ENCODE measurements at places on chromosomes 5 and 9.

DNA sequence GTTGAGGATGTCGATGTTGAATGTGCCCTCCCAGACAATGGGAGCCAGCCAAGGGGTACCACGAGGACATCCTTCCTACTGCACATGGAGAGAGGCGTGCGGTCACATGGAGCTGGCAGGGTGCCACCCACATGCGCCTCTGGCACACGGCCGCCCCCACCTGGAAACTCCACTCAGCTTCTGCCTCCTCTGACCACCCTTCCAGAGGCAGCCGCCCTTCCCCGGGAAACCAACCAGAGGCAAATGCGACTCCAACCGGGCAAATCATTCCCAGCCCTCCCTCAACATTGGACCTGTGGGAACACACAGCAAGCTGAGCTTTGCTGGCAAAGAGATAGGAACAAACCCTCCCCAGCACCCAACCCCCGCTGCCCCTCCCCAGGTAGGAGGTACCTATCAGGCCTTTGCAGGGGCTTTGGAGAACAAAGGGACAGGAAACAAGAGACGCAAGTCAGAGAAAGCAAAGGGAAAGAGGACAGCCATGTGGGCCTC, 17.5 kb downstream of the ABO start:
- DNase-seq, result no peak

DNA sequence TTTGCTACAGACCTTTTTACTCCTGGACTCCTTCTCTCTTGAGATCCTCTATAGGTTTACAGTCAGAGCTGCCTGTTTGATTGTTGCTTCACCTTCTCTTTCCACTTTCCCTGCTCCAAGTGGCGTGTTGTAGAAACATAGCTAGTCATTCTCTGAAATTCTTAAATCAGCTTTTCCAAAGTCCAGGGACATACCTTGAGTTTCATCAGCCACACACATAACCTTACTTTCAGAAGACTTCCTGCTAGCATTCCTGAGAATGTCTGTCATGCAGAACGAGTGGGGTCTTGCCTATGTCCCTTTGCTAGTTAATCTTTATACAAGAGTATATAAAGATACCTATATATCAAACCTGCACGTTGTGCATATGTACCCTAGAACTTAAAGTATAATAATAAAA, 230.3 kb upstream of the ZNF462 start:
- DNase-seq, result no peak

- DNase-seq, result no peak
Observed at GRCh38 chr5:154830596-154830995, 19.8 kb downstream of the FAXDC2 start.

- peak; percentile 11 for DNase-seq
Observed at GRCh38 chr5:16776611-16777251, 159.4 kb downstream of the MYO10 start.

- no peak for DNase-seq
Observed at GRCh38 chr9:70615464-70616138, 201.1 kb upstream of the KLF9 start.

DNA sequence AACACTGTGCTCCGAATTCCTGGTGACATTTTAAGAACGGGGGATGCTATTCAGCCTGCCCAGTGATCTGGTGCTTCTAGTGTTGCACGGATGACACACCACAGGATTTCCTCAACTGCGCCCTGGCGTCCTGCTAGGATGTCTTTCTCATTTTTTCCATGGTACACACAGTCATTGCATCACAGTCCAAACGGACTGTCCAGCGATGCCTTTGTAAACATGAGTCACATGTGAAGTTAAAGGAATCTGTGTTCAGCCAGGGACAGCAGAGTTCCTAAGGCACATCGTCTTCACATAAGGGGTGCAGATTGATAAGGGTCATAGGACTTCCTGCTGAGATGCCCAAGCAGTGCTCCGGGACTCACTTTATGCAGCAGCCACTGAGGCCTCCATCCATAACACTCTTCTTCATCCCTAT, 9.3 kb upstream of the PTPN3 start:
- DNase-seq, result peak; percentile 26

DNA sequence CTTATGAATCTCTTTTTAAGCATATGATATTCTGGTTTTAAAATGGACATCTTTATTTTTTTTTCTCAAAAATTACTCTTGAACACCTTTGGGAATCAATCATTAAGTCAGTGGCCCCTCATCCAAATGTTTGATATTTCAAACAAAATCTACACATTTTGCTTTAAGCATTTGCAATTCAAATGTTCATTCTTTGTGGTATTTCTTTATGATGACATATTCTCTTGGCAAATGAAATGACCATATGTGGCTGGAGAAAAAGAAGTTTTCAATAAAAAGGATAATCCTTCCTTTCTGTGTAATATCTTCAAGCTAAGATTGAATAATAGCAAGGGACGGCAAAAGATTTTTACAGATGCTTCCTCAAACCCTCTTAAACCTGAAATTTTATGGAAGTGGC, 420.8 kb downstream of the MTRR start:
- no peak for DNase-seq

- DNase-seq, result no peak
Observed at GRCh38 chr9:121619545-121620324, 31.7 kb upstream of the DAB2IP start.

- peak; percentile 67 for DNase-seq
Observed at GRCh38 chr5:135578685-135579341, at the start of gene CXCL14. Gene CXCL14, minus strand, starts transcription at chr5:135578991. Its CDS starts 213 bp downstream, at chr5:135578778.

- DNase-seq, result peak; percentile 16
Observed at GRCh38 chr9:131017067-131017466, 8.1 kb downstream of the LAMC3 start.

GRCh38 chr9:110753731-110754231, 85.2 kb downstream of the MUSK start:
- peak; percentile 77 for DNase-seq

DNA sequence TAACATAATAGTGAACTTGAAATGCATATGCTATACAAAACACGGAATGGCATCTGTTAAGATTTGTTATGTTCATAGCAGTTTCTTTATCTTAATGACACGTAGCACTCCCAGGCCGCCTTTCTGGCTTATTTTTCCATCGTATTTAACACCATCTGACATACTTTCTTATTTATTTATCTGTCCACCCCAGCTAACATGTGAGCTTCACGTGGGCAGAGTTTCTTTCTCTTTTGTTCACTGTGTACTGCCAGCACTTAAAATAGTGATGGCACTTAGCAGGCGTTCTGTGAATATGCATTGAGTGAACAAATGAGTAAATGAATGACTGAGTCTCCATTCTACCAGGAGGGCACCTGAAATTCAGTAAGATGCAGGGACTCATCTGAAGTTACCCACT, 29.4 kb upstream of the SYNPO start:
- DNase-seq, result no peak
